ENCODE measurements at places on chromosomes 1 and 21.

DNA sequence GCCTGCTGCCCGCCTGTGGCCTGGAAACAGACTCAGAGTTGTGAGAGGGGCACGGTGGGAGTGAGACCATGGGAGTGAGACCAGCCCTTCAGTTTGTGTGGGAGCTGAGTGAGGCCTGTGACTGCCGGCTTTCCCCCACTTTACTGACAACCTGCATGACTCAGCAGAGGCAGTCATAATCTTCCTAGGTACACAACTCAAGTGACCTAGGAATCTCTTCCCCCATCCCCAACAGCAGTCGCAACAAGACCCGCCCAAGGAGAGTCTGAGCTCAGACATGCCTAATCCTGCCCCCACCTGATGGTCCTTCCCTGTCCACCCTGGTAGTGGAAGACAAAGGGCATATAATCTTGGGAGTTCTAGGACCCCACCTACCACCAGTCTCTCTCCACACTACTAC is 44.2 kb downstream of the KLHL20 start:
- DNase-seq = no peak

DNA sequence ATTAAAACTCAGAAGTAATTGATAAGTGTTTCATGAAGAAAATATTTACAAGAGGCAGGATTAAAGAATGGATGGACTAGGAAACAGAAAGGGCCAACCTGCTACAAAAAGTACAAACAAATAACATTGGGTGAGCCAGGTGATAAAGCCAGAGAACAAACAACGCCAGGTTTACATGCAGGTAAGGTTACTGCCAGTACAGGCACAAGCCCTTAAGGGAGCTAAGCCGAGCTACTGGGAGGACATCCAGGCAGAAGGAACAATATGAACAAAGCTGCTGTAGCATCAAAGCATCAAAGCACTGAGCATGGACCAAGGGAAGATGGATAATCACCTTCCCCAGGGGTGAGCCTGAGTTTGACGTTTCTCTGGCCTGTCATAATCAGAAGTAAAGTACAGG is 380.7 kb downstream of the SEC16B start:
- DNase-seq = no peak

- no peak for DNase-seq
These were observed 49.6 kb upstream of the LRP8 start for GRCh38 chr1:53377438-53377841.

DNA sequence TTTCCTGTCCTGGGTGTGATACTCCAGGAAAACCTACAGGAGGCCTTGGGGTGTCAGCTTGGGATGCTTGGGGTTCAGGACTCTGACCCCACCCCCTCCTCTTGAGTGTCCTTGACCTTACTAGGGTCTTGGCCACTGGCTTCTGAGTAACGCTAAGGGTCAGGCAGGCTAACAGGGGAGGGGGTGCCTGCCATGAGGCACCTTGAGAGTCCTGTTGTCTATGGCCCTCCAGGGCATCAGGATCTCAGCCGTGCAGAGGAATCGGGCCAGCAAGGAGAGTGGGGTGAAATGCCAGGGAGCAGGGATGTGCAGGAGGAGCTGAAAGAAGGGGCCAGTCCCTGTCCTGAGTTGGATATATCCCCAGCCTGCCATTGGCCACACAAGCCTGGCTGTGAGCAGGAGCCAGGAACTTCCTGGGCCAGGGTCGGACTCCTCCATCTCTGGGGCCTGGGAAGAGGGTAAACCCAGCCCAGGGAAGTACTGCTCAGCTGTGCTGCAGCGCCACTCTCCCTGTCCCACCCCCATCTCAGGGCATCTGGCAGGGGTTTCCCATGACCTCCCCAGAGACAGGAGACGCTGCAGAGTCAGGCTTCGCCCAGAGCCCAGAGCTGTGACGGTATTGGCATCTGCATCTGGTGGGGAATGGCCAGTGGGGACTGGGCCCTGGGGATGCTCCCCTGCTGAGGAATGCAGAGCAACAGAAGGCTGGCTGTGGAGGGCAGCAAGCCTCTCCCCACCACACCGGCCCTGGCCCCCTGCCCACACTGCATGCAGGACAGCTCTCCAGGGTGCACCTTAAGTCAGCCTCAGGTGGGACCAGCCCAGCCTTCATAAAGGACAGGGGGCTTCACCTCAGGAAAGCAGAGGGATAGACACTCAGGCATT is 6.3 kb downstream of the KIF21B start:
- no peak for DNase-seq

DNA sequence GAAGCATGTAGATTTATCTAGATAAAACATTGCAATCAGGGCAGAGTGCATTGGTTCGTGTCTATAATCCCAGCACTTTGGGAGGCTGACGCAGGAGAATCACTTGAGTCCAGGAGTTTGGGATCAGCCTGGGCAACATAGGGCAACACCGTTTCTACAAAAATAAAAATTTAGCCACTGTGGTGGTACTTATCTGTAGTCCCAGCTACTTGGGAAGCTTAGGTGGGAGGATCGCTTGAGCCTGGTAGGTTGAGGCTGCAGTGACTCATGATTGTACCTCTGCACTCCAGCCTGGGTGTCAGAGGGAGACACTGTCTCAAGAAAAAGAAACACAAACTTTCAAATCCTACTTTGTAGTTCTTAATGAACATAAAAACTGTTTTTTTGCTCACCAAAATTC is 64.2 kb upstream of the RCC1 start:
- no peak for DNase-seq

Measured in NCI-H1092 (cell line).